ENCODE measurements at places on chromosomes 4 and X.

DNA sequence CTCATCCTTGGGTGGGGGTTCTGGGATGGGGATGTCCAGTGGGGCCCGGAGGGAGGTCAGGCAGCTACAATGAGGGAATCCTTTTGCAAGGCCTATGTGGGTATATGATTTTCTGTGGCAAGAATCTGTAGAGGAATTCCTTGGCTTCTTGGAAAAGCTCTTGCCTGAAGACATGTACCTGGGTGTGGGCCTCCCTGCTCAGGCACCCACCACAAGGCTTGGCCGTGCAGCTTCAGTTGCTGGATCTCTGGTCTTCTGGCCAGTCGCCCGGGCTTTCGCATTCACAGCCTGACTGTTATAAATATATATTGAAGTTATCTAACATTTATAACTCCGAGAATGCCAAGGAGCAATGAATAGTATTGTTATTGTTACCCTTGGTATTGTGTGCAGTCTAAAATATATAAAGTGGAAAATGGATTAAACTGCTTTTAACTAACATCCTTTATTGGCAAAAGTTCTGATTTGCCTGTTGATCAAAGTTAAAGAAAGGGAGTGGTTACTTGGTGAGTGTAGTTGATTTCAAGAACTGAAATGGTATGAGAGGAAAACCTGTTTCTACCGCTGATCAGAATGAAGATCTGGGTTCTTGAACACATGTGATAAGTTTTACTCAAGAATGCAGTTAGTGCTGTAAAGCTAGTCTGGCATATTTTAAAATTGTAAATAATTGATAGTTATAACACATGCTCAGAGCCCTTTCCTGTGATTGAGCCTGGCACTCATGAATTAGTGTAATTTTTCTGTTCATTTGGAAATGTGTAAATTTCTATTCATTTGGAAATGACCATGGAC is 36.0 kb downstream of the PTTG2 start:
- no peak for DNase-seq

GRCh38 chr4:168648929-168649328 is 152.1 kb downstream of the PALLD start:
- no peak for DNase-seq

DNA sequence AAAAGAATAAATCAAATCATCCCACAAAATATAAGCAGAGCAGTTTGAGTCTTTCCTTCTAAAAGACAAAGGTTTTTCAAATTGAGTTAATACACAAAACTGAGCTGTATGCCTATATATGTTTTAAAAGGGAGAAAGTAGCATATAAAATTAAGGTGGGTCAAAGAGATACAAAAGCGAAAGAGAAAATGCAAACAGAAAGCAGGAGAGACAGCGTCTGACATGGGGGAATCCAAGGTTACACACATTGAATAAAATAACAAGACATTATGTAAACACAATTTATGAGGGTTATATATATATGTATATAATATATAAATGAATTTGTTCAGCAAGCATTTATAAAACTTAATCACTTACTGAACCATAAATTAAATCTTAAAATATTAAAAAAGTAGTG is 276.1 kb upstream of the LCORL start:
- DNase-seq: no peak

DNA sequence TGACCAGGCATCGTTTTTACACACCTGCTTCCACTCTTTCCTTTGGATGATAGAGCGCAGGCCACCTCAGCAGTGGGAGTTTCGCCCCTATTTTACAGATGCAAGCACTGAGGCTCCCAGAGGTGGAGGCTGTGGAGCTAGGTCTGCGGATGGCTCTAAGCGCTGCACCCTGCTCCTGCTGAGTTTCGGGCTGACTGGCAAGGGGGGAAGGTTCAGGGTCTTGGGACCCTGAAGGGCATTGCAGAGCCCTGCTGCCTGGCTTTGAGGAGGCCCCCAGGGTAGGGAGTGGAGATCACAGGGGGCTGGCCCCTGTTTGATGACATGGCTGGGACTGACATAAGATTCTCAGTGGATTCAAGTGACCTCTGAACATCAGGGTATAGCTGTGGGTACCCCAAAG is 62.8 kb upstream of the NKX1-1 start:
- DNase-seq: no peak

- no peak for DNase-seq
These were observed 790 bp downstream of the CLGN start for GRCh38 chr4:140426610-140427105.

DNA sequence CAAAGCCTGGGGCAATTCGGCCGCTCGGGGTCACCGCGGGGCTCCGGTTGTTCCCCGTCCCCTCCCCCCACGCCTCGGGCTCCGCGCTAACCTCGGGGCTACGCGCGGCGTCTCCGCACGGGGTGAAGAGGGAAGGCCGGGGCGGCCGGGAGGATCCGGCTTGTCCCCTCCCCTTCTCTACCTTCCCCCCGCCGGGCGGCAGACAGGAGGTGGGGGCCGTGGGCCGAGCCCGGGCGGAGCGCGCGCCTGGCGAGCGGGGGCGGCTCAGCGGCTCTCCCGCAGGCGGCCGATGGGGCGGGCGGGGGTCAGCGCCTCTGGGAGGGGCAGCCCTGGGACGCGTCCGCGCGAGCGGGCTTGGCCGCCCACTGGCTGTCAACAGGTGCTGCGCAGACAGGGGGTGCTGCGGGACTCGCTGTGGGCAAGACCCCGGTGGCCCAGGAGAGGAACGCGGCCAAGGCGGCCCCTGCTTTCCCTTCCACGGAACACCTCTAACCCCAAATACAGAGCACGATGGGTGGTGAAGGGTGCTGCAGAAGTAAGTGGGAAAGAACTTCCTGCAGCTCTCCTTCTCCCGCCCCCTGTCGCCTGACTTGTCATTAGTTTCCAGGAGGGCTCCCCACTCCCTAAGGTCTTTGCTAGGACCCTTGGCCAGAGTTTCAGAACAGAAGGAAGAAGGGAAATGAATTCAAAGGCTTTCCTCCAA is at the start of gene PDGFC:
PDGFC (minus strand) TSS at position 124 of the 703 bp plus-strand sequence. CDS start 896 bp downstream, outside the sequence.
- peak; percentile 63 for DNase-seq

GRCh38 chrX:47831788-47832187 is 4.9 kb upstream of the ZNF81 start:
- peak; percentile 66 for DNase-seq

DNA sequence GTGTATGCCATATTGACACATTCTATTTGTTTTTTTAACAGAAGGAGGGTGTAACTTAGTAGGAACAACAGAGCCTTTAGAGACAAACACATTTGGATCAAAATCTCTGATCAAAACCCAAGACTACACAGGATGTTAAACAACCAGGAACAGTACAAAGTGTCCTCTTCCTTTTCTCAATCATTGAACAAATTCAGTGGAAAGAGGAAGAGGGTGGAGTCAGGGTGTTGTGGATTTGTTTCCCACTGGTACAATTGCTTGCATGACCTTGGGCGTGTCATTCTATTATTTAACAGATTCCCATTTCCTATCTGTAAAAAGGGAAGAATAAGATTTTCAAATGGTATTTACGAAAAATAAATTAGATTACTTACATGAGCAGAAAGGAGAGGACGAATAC is 1162.8 kb upstream of the PRKX start:
- no peak for DNase-seq

- DNase-seq: peak; percentile 32
These were observed 565 bp downstream of the MOB1B start for GRCh38 chr4:70902577-70903290.

DNA sequence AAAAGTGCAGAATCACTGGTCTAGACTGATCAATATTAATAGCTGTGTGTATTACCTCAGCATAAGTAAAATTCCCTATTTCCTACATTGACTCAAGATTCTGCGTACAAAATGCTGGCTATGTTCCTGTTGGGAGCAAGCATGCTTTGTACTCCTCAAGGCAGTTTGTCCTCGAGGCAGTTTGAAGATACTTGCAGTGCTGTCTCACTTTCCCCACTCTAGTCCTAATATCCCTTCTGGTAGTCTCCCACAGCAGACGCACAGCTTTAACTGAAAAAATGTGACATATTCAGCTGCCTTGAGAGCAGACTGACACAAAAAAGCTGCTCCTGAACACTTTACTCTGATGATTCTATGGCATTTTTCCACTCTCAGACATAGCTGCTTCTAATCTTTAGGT is 12.9 kb upstream of the MAGEA10 start:
- DNase-seq: no peak

DNA sequence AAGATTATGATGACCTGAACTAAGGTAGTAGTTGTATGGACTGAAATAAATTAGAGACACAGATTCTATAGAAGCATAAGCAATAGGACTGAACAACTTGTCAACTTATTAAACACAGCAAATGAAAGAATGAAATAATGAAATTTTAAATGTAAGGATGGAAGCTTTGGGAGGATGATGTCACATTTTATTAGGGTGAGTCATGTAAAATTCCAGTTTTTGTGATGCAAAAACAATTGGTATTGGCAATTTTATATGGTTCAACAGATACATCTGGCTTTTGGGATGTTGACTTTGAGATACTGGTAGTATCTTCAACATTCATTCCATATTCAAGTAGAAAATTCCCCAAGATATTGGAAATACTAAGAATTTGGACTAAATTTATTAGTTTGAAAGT is 72.7 kb upstream of the IL15 start:
- DNase-seq: no peak

GRCh38 chrX:41419082-41419481 is 28.1 kb upstream of the NYX start:
- no peak for DNase-seq

DNA sequence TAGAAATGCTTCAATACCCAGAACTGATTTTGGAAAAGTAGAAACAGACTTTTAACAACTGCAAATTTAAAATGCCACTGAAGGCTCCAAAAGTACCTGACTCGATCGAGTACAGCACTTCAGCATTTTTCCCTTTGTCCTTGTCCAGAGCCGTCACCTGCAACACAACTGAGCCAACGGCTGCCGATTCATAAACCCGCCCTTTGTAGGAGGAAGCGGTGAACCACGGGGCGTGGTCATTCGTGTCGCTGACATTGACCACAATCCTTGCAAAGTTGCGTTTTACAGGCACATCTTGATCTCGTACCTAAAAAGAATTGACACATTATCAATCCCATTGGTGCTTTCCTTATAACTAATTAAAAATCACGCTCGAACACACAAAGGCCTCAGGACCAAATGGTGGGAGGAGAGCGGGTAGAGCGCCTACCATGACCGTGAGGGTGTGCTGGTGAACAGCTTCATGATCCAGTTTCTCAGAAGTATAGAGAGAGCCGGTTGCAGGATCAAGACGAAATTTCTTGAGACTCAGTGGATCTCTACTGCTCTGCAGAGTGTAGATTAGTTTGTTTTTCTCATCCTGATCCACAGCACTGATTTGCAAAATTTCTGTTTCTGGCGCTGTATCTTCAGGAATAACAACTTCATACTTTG is 72.8 kb upstream of the MTNR1A start:
- DNase-seq: no peak

- peak; percentile 48 for DNase-seq
These were observed 53.6 kb downstream of the CORIN start for GRCh38 chr4:47784222-47784621.

DNA sequence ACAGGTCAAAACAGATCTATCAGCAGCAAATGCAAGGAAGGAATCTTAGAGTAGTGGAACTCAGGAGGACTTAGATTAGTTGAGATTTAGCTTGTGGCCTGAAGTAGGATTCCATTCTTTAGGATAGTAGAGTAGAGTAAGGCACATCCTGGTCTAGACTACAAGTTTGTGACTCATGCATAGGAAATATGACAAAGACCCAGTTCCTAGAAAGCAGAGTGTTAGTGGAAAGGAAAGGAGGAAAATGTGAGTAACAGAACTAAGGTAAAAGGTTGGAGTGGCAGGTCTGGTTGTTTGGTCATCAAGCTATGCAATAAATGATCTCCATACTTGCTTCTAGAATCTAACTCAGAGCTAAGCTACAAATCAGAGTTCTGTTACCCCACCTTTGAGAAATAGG is 595.0 kb downstream of the ACTRT1 start:
- peak; percentile 45 for DNase-seq

GRCh38 chrX:53442322-53442631 is 8.1 kb upstream of the HSD17B10 start:
- no peak for DNase-seq

DNA sequence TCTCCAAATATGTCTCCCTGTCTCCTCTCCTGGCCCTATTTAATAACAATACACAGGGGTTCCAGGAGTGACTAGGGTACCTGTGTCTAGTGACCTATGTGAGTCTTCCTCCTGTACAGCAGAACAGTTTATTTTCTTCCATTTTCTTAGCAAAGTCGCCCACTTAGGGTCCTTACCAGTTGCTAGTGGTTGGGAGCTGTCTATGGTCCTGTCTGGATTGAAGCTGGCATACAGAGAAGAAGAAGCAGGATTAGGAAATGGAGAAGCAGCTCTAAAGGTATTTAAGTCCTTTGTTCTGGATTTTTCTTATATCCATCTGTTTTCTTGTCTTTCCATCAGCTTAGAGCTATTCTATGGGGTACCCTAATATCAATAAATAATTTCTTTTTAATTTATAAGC is 587.1 kb upstream of the CPEB2 start:
- peak; percentile 39 for DNase-seq

DNA sequence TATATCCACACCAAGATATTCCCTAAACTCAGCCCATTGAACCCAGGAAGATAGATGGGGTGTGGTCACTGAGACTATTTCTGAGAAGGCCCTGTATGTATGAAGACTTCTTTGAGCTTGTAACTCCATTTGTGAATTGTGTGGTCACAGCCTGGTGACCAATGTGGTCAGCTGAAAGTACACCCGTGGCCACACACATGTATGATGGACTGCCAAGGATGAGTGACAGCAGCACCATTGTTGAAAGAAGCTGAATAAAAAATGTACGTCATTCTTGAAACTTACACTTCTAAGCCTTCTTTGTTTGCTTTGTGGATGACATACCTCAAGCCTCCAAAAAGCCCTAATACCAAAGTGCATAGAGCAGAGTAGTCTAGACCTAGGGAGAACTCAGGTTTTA is 581.4 kb downstream of the RAB28 start:
- no peak for DNase-seq

DNA sequence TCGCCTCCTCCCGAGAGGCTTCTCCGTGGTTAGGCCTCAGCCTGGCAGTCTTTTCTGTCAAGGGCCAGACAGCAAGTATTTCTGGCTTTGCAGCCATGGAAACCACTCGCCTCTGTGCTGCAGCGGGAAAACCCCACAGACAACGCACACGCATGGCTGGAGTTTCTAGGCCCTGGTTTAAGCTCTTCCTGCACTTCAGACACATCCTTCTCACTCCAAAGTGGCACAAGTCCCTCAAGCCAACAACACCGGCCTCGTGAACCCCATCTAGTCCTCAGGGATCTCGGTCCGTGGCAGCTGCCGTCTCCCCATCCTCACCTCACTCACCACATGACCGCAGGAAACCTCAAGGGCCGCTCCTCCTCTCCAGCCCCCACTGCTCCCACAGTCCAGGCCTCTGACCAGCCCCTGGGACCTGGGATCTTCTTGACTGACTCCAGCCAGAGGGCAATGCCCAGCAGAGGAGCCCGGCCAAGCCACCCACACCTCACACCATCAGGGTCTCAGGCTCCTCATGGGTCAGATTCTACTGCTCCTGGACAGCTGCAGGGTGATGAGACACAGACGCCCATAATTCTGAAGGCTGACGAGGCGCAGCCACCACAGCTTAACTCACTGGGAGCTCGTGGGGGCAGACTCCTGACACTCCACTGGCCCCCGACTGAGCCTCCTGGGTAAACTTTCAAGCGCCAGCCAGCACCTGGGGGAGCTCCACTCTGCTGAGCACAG is 21.7 kb downstream of the LETM1 start:
- no peak for DNase-seq

All from MCF 10A (cell line).